ENCODE measurements at places on chromosomes 6 and 20.

DNA sequence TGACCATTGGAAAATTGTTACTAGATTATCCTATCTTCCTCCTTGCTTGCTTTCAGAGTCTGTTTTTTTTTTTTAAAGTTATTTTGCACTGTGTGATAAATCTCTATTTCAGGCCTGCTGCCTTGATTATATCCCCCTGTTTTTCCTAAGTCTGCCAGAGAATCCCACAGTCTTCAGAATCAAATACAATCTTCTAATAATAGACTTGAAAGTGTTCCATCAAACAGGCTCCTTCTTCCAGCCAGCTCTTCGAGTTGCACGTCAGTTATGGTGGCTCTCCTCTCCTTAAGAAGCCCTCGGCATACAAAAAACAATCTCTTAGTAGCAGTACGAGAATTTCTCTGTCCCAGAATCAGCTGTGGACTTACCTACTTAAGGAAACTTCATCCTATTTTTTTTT lies 92.9 kb upstream of the NOX3 start:
- DNase-seq: no peak

DNA sequence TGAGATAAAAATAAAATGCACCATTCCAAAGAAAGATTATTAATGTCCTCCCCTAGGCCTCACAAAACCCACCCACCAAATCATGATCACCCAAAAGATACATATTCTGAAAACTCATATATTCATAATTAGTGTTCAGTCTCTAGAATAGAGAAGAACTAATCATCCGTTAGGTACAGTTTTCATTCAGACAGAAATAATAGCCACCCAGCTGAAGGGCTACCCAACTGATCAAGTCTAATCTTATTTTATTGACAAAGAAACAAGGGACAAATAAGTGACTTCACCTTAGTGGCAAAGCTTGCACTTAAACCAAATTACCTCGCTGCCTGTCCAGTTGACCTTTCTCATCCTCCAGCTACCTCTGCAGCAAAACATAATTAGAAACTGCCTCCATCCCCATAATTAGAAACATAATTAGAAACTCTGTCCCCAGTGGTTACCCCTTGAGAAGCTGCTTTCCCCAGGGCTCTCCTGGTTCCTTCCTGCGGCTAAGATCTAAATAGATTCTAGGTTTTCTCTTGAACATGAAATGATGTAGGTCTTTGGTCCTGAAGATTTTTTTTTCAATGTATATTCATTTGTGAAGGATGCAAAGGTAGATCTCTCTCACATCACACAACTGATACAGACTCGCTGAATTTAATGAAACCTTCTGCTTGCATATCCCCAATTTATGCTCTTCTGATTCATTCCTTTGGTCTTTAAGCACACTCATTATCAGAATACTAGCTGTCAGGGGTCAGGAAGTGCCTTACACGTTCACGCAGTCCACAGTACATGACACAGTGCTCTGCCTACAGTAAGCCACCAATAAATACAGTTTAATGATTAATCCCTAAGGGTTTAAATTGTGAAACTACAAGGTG lies 46.3 kb downstream of the HBS1L start:
- no peak for DNase-seq

GRCh38 chr6:146212781-146213180 lies 183.9 kb downstream of the GRM1 start:
- no peak for DNase-seq

DNA sequence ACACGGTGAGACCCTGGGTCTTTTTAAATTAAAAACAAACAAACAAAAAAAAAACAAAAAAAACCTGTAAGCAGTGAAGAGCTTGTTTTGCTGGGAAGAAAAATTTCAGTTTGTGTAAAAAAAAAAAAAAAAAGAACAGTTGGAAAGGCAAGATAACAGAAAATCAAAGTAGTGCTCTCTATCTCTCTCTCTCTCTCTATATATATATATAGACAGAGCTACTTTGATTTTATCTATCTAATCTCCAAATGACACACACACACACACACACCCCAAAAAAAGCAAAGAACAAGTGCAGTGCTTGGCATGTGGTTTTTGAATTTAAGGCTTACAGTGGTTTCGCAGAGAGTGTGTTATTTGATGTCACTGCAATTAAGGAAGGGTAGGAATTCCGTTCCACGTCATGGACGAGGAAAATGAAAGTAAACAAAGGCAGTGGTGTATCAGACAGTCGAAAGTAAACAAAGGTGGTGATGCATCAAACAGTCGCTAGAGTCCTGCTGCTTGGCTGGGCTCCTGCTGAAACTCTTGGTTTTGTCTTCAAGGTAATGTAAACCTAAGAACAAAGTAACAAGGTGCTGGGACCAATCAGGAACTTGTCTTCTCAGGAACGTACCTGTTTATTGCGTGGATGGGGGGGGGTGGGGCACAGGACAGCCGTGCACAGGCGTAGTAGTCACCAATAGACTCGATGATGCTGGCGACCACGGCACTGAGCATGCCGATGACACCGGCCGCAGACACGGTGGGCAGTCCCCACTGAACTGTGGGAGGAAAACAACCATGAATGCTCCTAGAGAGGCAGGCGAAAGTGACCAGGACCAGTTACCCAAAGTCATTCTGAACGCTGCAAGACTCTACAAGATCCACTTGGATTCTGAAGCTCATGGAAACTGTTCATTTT lies 131.8 kb downstream of the SLC23A2 start:
- no peak for DNase-seq

DNA sequence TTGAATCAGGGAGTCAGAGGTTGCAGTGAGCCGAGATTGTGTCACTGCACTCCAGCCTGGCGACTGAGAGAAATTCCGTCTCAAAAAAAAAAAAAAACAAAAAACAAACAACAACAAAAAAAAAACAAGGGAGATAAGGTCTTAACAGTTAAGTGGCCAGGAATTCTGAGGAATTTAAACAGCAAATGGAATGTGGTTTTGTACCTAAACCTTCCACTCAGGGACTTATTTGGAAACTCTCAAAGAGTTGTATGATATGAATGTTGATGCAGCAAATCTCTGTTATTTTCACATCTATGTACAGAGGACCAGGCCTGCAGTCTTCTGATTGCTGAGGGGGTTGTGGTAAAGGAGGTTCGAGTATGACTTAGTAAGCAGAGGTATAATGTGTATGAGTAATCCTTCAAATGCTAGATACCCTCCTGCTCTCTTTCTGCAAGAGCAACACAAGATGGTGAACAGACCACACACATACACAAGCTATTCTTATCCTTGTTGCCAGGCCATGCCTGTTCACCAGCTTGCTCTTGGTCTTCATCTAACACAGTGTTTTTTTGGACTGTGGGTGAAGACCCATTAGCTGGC lies 174.9 kb upstream of the SCGN start:
- no peak for DNase-seq

GRCh38 chr6:21500314-21501020 lies 93.1 kb upstream of the SOX4 start:
- no peak for DNase-seq

DNA sequence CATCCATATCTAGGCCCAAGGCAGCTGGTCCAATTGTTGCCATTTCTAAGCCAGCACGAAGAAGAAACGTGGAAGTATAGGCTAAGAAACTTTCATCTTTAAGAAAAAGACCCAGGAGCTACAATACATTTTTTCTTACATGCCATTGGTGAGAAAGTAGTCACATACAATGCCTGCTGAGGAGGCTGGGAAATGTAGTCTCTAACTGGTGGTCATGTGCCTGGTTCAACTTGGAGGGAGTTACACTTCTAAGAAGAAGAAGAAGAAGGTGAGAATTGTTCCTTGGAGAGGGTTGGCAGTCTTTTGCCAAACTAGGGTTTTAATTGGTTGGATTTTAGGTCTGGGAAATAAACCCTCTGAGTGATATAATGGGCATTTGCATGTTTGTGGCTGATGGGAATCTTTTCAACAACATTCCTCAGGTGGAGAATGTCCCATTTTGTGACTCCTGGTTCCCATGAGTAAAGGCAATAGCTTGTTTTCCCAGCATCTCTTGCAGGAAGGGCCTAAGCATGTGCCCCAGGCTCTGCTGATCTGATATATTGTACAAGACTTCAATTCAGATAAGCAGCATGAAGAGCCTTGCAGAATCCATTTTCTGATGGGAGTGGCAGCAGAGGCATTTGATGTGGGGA lies 47.0 kb upstream of the PREP start:
- DNase-seq: no peak

GRCh38 chr20:3739054-3739925 lies 6.8 kb downstream of the HSPA12B start:
- no peak for DNase-seq

GRCh38 chr6:169229615-169230321 lies 23.9 kb downstream of the THBS2 start:
- no peak for DNase-seq

- peak; percentile 45 for DNase-seq
Observed at GRCh38 chr6:136288566-136289326, 900 bp downstream of the BCLAF1 start.

DNA sequence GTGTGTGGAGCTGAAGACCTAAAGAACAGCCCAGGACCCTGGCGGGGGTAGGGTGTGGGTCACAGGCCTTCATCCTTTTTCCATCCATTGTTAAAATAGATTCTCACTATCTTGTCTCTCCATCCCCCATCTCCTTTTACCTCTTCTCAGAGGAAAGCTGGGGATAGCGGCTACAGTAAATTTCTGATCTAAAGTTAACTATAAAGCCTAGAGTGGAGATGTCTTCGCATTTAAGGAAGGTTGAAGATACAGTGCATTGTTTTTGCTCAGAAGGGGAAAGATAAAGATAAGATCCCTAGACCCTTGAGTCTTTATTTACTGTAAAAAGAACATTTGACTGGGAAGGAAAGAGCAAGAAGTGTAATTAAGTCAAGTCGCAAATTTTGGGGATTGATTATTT lies 8.6 kb downstream of the FOXA2 start:
- DNase-seq: no peak

DNA sequence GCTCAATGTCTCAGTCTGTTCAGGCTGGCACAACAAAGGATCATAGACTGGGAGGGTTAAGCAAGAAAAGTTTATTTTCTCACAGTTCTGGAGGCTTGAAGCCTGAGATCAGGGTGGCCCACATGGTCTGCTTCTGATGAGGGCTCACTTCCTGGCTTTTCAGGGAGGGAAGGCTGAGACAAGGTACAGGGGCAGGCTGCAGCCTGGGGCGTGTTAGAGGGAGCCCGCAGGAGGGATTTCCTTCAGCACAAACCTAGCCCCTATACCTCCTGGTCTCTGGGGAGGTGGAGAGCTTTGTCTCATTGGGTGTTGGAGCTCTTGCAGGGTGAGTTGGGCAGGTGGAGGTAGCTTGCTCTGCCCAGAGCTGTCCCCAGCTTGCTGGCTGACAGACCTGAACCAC lies 81.1 kb upstream of the GPR6 start:
- no peak for DNase-seq

Data from HEK293T (cell line).